Epithelial cell of prostate (primary cell): ENCODE measurements at places on chromosomes 7 and 10.
A peak's percentile ranks its signal among the peaks of the same experiment; 100 is the strongest.

DNA sequence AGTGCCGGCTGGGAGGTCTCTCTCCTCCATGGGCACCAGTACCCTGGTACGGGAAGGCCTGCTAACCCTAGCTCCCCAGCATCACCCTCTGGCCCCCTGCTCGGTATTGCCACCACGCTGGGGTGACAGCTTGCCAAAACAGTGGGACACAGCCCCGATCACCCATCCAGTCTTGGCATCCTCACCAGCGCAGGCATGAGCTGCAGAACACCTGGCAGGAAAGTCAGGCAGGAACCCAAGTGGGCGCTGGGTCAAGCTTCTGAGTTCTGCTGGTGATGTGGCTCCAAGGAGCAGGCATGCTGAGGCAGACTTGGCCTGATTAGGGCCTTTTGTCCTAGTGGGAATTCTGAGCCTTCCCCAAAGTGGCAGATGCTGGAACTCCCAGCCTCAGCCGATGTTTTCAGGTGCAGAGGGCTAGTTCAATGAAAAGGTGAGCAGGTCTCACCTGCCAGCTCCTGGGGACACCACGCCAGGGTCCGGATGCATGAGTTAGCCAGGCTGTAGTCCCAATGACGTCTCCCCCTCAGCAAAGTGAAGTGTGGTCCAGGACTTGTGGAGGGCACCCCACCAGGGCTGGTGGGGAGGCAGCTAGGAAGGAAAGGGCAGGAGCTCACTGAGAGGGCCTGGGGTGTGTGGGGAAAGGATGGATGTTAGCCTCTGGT, 8.5 kb upstream of the ZNF22 start:
- DNase-seq, result no peak

GRCh38 chr10:29987471-29987870, 71.9 kb downstream of the JCAD start:
- DNase-seq, result no peak

GRCh38 chr7:70681469-70682350, 450.2 kb upstream of the GALNT17 start:
- no peak for DNase-seq

DNA sequence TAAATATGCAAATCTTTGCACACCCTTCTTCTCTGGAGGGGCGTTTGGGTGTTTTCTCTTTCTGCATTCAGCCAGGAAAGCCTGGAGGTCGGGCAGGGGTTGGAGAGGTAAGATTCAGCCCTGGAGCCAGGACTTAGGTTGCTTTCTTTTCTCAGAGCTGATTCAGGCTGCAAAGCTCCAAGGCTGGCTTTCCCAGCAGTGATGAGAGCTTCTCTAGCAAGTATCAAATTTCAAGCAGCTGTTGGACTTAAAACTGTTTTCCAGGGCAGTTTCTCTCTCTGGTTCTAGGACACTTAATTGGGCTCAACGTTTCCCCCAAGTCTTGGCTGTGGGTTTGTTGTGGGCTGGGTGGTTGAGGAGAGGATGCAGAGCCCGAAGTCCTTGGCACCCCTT, 608 bp downstream of the AKR1B10 start:
- DNase-seq, result no peak

GRCh38 chr10:52883996-52884871, 111.7 kb upstream of the MBL2 start:
- DNase-seq, result peak; percentile 96

- DNase-seq, result no peak
Measured at GRCh38 chr7:32037650-32038198, 32.5 kb downstream of the PDE1C start.

- DNase-seq, result no peak
Measured at GRCh38 chr7:3192669-3193068, 108.4 kb upstream of the SDK1 start.
